NCI-H1930 (cell line): ENCODE measurements at places on chromosomes 12 and 14.
A peak's percentile ranks its signal among the peaks of the same experiment; 100 is the strongest.

GRCh38 chr12:53231671-53231920, 413 bp downstream of the RARG start:
- DNase-seq, result no peak

- DNase-seq, result no peak
Measured at GRCh38 chr14:92800525-92800924, 6.4 kb downstream of the GOLGA5 start.

DNA sequence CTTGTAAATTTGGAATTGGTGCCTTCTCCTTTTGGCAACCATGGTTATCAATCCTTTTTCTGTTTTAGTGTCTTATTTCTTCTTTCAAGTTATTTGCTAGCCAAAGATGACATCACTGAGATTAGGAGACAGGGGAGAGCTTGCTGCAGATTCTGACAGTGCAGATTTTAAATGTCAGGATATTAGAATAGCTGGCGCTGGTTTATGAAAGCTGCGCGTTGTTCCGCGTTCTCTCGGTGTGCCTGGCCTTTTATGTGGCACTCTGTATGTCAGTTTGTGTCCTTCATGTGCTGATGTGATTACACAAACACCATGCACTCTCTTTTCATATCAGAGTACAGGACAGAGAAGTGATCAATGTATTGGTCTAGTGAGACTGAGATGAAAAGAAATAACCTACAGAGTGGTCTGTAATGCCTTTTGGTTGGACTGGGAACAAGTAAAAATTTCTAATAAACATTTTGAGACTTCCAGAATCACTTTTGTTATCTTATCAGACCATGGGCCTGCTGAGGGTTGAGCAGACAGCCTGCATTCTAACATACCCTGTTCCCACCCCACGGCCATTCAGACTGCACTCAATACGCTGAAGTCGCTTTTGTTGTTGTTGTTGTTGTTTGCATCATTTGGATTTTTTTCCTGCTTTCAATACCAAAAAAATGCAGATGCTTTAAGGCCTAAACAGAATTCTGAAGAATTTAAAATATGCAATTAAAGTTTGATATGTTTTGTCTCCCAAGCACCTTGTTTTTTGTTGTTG, 49.7 kb upstream of the TRAF3 start:
- DNase-seq, result no peak

DNA sequence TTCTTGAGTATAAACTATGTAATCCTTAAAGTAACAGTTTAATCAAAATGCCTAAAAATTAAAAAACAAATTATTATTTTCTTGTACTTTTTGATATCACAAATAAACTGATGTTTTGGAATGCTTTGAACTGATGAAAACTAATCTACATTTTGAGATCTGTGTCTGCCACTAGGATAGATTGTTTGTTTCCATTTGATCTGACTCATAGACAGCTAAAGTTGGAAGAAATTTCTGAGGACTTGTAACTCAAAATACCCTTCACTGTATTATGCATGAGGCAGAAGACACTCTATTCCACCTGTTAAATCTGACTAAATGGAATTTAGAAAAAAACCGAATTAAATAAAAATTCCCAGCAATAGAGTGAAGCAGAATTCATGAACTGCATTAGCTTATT, 1400.0 kb upstream of the FLRT2 start:
- DNase-seq, result no peak

- no peak for DNase-seq
Measured at GRCh38 chr12:6180268-6181051, 19.7 kb upstream of the CD9 start.

DNA sequence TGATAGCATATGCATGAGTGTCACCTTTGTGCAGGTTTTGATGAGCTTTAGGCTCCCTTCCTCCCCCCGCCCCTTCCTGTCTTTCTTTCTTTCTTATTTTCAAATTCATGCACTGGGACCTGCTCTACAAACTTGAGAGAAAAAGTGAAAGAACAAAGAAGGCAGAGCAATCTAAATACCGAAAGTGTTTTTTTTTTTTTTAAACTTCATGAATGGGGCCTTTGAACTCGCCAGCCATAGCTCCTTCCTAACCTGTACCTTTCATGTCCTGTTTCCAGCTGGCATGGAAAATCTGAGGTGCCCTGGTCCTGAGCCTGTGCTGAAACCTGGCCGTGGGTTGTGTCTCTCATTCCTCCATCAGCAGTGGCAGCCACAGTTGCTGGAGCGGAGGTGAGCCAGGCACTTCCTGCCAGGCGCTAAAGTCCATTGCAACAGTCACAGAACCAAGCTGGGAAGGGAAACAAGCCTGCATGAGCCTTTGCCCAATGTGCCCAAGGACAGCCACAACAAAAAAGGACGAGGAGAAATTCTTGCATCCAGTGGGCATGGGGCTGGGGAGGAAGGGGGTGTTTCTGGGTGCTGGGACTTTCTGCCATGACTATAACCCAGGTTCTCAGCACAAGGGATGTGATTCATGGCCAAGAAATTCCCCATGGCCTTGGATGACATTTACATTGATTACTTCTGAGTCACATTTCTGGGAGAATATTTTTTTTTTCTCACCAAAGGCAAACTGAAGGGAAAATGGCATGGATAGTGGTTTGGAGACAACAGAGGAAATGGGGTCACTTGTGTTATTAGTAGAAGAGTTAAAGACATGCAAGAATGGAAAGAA, 102.7 kb downstream of the TMEM30B start:
- DNase-seq, result no peak

- no peak for DNase-seq
Measured at GRCh38 chr12:4003576-4003975, 130.4 kb upstream of the PARP11 start.

GRCh38 chr14:57462551-57462950, 31.1 kb downstream of the CCDC198 start:
- DNase-seq, result no peak

- no peak for DNase-seq
Measured at GRCh38 chr14:97878727-97879126, 1081.5 kb downstream of the VRK1 start.

DNA sequence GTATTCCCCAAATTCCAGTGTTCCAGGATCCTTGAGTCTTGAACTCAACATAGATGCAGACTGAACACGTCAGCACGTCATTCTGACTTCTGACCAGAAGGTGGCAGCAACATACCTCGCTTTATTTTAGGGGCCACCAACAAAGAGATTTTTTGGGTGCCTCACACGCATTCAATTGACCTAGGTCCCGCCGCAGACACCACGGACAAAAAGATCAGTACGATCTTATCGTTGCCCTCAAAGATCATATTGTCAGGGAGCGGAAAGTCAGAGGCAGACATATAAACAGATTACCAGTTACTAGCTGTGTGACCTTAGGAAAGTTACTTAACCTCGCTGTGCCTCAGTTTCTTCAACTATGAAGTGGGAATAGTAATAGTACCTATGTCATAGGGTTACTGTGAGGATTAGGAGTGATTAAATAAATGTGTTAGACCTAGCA, 6.5 kb upstream of the PRPH start:
- DNase-seq, result peak; percentile 35

GRCh38 chr12:48572326-48572725, 2.5 kb upstream of the LALBA start:
- no peak for DNase-seq

DNA sequence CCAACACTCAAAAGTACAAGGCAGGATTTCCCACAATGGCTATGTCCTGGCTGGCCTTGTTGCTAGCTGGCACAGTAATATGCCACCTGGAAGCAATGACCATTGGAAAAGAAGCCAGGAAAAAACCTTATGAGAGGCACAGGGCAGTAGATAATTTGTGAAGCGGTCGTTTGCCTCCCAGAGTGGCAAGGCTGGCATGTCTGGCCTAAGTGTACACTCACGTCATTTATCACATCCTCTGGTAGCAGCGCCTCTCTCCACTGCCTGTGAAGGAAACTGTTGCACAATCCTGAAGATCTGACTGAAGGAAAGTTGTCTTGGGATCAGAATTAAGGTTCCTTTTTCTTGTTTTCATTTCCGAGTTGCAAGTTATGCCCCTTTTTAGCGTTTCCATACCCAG, 408.5 kb downstream of the ZFP36L1 start:
- DNase-seq, result no peak

GRCh38 chr12:91432755-91433154, 250.1 kb upstream of the DCN start:
- DNase-seq, result no peak

GRCh38 chr14:65281991-65282895, 130.3 kb upstream of the FUT8 start:
- DNase-seq, result no peak

DNA sequence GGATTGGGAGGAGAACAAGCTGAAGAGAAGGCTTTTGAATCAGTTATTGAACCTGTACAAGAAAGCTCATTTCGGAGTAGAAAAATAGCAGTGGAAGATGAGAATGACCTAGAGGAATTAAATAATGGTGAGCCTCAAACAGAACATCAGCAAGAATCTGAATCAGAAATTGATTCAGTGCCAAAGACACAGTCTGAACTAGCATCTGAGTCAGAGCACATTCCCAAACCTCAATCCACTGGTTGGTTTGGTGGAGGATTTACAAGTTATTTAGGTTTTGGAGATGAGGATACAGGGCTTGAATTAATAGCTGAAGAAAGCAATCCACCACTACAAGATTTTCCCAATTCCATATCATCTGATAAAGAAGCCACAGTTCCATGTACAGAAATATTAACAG, 13.5 kb downstream of the MIA2 start:
- DNase-seq, result no peak

GRCh38 chr12:2877953-2878732, 1.1 kb downstream of the RHNO1 start:
- DNase-seq, result no peak

GRCh38 chr14:70827752-70828151, 18.4 kb upstream of the MAP3K9 start:
- no peak for DNase-seq

GRCh38 chr12:10243818-10244520, 31.3 kb downstream of the GABARAPL1 start:
- no peak for DNase-seq

GRCh38 chr14:22184157-22184829, 404.7 kb downstream of the DAD1 start:
- no peak for DNase-seq

GRCh38 chr12:20444595-20445170, 76.3 kb downstream of the PDE3A start:
- DNase-seq, result no peak

DNA sequence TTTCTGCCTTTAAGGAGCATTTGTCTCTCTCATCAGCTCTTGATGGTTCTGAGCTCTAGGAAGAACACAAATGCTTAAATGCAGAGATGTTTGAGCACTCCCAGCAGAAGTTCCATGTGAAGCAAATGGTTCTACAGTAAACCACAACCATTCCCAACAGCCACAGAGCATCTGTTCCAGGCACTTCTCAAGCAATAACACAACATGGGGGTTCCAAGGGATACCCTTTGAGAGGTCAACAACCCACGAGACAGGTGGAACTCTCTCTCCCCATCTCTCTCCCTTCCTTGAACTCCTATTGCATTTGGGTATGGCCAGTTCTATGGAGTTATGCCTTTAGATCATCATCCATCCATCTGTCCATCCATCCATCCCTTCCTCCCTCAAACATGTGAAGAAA, 5.2 kb upstream of the COL2A1 start:
- no peak for DNase-seq

DNA sequence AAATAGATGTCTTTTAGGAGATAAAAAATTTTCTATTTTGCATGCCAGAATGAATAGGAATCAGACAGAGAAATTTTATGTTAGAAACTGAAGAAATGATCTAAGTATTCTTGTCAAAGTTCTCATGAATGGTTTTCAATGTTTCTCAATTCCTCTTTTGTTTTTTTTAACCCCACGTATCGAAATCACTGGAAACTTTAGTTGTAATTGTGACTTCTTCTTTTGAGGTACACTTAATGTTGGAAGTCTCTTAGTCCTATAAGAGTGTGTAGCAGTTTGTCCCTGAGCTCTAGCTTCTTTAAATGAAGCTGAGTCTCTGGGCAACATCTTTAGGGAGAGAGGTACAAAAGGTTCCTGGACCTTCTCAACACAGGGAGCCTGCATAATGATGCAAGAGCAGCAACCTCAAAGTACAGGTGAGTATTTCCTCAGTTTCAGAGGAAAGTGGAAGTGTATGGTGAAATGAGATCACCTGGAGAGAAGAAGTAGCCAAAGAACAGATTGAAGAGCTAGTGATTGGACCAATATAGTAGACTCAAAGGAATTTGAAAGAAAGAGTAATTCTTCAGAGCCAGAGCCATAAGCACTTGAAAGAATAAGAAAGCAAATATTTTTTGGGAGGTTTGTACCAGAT, at the start of gene CLEC6A:
TSS of gene CLEC6A (plus strand) at position 236 of the 634 bp plus-strand sequence. CDS start at position 386, 150 bp downstream.
- DNase-seq, result no peak

DNA sequence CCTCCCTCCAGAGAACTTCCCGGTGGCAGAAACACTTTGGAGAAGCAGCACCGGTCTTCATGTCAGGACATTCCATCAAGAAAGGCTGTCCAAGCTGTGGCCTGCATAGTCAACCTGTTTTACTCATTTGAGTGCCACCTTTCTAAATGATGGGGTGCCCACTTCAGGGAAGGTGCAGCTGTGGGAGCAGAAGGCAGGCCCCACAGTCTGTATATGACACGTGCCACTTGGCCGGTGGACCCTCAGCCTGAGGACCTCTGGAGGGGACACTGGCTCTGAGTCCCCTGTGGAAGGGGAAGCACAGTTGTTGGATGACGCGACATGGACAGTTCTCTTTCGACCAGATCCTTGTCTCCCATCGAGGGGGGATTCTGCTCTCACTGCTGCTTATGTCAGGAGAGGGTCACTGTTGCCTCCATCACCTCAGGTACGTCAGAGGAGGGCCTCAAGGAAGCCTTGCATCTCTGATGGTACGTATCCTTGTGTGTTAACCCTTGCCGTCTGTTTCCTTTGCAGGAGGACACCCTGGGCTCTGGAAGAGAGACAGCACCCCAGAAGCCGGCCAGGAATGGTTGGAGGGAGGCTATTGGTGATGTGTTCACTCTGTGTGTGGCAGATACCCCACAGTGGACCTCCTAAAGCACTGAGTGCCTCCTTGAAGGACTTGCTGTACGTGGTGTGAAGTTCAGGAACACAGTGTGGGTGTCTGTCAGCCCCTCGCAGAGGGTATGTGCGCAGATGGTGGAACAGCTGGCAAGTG, 132.1 kb upstream of the RTL1 start:
- DNase-seq, result no peak

- DNase-seq, result no peak
Measured at GRCh38 chr12:75212072-75212471, 2.4 kb upstream of the KCNC2 start.

- no peak for DNase-seq
Measured at GRCh38 chr12:116116650-116117424, 160.7 kb downstream of the MED13L start.

GRCh38 chr12:78863482-78864402, 832 bp upstream of the SYT1 start:
- DNase-seq, result peak; percentile 55
